T-helper 22 cell (primary cell): ENCODE measurements at places on chromosomes 3 and 15.

GRCh38 chr3:73448761-73449301, 175.9 kb downstream of the PDZRN3 start:
- no peak for DNase-seq

DNA sequence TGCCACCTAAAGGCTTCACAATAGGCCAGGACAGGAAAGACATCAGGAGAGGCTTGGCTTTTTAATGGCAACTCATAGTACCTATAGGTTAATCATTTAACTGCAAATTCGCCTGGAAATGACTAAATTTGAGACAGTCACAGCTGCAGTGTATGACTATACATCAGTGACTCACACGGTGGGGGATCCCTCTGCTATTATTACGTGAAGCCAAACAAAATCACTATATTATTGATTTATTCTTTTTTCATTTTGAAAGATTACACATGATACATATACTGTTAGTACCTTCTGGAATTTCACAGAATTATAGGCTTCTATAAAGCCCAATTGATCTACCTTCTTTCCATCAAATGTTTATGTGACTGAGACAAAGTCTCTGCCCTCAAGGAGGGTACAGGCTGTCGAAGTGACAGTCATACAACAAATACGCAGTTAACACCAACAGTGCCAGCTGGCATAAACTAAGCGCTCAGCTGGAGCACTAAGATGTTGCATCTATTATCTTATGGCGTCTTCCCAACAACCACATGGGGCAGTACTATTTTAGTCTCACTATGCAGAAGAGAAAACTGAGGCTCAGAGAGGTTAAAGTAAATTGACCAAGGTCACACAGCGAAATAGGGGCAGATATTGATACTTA, 82.0 kb upstream of the LMOD3 start:
- no peak for DNase-seq

DNA sequence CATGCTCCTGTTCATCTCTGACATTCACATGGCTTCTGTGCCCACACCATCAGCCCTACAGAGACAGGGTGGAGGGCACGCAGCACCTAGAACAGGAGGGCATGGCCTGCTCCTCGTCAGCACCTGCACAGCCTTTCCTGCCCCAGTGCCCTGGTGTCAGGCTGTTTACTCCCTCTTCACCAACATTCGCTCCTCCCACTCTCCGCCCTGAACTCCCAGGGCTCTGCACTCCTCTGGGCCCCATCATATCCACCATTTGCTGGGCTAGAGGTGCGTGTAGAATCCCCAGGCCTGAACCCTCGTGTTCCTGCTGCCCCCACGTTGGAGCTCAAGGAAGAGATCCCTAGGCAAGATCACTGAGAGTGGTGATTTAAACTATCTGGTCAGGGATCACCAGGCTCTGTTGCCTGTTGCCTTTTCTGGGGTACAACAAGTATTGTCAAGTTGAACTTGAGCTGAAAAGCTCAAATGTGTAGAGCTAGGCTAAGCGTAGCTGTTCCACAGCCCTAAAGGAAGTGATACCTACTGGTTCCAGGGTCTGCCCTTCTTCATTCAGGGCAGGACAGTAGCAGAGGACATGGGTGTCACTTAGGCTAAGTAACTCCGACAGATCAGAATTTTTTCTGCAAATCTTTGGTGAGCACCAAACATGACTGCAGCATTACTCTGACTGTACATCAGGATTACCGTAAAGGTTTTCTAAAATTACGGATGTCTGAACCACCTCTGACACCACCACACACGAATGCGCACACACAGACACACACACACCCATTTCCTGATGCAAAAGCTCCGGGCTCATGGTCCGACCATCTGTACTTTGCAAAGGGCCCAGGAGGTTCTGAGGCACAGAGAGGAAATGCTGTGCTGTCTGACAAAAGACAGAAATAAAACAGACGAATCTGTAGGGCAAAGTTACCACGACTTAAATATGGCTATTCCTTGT, 43.7 kb upstream of the GNB5 start:
- DNase-seq = no peak

- DNase-seq = no peak
Measured at GRCh38 chr3:110174908-110175307, 837.6 kb upstream of the DPPA4 start.

GRCh38 chr3:45830121-45830520, 11.8 kb downstream of the LZTFL1 start:
- no peak for DNase-seq

- no peak for DNase-seq
Measured at GRCh38 chr3:55534876-55535275, 47.8 kb upstream of the WNT5A start.

DNA sequence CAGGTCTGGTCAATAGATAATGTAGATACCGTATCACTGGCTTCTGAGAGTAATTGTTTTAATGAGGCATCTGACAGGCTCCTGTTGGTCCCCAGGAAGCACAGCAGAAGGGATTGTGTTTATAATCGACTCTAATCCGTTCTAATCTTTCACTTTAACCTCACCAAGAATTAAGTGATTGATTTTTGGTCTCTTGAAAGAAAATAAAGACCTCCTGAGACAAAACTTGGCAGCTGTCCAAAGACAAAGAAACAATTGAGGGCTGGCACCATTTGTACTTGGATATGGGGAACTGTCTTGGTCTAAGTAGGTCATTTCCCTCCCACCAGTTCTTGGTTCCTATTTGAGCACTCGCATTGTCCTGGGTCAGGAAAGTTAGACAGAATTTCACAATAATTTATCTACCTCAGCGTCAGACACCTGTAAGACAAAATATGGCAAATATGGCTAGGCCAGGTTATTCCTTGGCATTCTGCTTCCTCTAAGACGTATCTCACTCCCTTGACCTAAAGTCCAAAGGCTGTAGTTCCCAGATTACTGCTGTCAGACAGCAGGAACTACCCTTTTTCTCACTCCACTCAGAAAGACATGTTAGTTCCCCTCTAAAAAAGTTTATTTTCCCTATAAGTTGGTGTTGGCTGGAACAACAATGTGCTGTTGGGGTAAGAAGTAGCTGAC, 22.7 kb upstream of the CD96 start:
- DNase-seq = no peak

DNA sequence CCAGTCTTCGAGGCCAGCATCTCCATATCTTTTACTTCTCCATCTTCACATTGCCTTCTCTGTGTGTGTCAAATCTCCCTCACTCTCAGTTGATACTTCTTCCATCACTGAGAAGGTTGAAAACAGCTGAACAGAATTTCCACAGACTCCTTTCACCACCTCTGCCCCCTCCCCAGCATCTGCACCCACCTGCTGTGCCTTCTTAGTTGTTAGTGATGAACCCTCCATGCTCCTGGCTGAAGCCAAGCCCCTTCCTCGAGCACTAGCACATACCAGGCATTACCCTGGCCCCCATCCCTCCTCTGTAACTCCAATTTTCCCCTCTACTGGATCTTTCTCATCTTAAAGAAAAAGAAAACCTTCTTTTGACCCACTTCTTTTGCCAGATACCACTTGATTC, 27.8 kb upstream of the ESYT3 start:
- no peak for DNase-seq

- no peak for DNase-seq
Measured at GRCh38 chr15:29280514-29280913, 10.9 kb upstream of the NSMCE3 start.

DNA sequence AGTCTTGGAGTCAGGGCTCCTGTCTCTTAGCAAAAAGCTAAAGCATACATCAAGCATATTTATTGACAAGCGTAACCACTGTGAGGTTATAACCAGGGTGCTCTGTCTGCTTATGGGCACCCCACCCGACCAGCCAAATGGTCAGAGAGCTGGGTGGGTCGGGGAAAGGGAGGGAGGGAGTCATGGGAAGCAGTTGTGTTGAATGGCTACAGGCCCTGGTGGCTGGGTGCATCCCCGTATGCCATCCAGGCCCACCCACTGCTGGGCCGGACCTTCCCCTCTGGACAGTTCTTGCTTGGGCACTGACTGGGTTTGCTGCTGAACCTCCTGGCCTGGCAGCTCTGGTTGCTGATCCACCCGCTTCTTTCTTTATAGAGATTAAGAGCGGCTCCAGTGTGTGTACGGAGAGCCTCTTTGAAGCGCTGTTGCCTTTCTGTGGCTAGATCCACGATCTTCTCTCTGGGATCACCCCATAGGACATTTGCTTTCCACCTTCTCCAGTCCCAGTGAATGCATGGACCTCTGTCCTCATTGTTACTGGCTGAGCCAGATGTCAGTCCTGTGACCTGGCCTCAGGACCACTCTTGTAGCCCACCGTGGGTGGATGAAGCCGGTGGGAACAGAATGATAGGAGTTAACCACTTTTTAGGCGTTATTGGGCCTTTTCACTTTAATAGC, 59.6 kb downstream of the SMAD3 start:
- DNase-seq = no peak

GRCh38 chr3:126284258-126284904, 72.8 kb downstream of the KLF15 start:
- no peak for DNase-seq

- no peak for DNase-seq
Measured at GRCh38 chr3:176375519-176375918, 821.8 kb downstream of the TBL1XR1 start.

DNA sequence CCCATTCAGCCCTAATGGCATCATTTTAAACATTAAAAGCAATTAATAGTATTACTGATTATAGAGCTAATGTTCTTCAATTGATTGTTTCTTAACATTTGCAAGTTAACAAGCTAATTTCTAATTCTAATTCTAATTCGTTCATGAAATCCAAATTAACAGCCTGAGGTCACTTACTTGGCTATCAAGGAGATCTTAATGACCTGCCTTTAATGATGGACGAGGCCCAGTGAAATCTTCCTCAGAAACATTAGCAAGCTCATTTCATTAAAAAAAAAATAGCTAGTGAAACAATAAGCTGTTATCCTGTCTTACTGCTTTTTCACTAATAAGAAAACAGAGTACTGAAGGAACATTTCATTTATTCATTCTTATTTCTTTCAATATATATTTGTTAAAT, 15.4 kb upstream of the RNF7 start:
- DNase-seq = no peak

- DNase-seq = no peak
Measured at GRCh38 chr3:21729888-21730459, 21.0 kb downstream of the ZNF385D start.

GRCh38 chr3:168889666-168890065, 773.8 kb downstream of the MECOM start:
- no peak for DNase-seq

DNA sequence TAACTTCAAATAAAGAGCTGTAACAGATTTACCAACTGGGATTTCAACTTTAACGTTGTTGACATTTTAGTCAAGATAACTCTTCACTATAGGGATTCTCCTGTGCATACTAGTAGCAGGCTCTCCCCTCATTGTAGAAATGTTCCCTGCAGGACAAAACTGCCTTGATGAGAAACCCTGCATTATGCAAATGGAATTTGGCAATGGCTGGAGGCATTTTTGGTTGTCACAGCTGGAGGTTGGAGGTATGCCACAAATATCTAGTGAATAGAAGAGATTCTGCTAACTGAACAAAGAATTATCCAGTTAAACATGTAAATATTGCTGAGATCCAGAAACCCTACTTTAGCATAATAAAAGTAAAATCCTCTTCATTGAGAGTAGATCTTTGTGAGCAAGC, 928.8 kb upstream of the ALCAM start:
- no peak for DNase-seq

GRCh38 chr3:143276592-143276991, 157.0 kb downstream of the CHST2 start:
- DNase-seq = no peak

DNA sequence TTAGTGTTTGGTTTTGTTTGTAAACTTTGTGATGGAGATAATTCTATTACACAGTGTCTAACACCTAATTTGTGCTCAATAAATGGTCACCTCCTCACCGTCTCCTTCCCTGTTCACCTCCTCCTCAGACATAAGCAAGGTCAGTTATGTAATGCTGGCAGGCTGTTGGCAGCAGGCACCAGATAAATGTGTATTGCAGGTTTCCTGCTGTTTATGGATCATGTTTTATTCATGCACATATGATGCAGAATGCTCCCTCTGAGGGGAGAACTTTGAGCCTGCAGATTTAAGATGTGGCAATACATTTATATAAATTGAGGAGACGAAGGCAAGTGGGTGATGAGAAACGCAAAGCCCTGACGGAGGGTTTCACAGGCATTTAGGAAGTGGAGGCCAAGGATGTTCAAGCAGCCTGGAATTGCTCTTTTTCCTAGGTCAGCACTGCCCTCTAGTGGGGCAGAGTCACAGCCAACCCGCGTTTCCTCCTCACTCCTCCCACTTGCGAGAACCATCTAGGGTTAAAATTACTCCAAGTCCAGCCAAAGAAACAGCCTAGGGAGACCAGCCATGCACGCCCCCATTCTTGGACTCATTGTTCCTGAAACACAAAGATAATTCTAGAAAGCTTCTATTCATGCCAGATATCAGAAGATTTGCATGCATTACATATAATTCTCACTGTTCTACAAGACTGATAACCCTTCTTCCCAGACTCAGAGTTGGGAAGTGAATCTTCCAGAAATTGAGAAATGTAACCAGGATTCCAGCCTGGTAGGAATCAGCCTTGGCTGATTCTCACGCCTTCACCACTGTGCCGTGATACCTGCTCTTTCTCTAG, 228.7 kb downstream of the SLCO3A1 start:
- DNase-seq = no peak

DNA sequence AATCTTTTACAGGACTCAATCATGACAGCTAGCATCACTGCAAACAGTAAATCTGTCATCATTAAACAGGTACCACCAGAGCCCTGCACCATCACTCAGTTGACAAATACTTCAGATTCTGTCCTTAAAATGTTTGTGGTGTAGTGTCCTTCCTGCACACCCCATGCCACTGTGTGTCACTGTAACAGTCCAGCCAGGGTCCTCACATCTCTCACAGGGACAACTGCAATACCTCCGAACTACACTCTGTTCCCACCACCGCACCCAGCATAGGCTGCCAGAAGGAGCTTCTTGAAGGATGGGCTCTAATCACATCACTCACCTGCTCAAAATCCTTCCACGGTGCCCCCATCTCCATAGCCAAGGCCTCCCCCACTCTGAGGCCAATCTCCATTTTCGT, 90.2 kb upstream of the FGF12 start:
- no peak for DNase-seq

DNA sequence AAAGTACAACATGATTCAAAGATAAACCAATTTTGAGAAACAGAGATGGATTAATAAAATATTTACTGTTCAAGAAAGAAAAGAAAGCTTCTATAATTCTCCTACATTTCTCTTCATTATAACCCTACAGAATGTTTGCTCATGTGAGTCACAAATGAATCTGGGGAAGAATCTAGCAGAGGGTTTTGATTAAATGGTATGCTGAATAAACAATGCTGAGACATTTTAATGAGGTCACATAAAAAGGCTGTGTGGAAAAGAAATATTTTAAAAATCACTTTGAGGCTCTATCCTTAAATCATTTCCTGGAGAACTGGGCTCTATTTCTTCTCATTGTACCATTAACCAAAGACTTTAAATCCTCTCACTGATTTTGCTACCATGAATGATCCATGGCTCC, 727.7 kb downstream of the NTRK3 start:
- DNase-seq = no peak

DNA sequence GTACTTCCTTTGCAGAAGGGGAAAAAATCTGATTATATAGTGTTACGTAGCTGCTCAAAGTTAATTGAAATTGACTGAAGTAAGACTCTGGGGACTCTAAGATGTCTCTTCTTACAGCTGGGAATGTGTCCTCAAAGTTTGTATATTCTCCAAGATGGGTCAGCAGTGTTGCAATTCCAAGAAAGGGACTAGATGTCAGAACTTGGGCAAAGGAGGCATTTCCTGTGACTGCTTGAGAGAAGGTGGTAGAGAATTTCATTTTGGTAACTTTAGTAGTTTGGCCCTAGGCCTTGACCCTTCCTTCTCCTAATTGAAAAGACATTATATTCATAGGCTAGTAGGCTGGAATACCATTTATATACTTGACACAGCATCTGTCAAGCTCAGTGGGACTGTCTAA, 33.9 kb downstream of the PTPRG start:
- DNase-seq = no peak
